Stimulated activated naive CD4-positive, alpha-beta T cell treated with Interleukin-2 at 50 U/mL for 16 hours (primary cell): ENCODE measurements at places on chromosomes 4 and X.

- no peak for DNase-seq
These were observed 11.1 kb downstream of the STARD8 start for GRCh38 chrX:68658530-68658929.

- no peak for DNase-seq
These were observed 466.4 kb downstream of the MAGEE1 start for GRCh38 chrX:76893930-76894329.

DNA sequence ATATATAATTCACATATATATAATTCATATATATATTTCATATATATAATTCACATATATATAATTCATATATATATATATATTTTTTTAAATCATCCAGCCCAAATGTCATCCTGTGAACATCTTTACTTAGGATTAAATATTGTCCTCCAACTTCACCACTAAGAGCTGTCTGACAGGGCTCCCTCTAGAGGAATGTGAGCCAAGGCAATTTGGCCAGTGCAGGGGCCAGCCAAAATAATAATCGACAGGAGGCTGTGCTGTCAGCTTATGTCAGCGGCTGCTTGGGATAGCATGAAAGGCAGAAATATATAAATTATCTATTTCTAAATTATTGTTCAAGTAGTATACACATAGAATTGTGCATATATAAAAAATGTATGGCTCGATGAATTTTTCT is 29.5 kb downstream of the EGFL6 start:
- DNase-seq = no peak

DNA sequence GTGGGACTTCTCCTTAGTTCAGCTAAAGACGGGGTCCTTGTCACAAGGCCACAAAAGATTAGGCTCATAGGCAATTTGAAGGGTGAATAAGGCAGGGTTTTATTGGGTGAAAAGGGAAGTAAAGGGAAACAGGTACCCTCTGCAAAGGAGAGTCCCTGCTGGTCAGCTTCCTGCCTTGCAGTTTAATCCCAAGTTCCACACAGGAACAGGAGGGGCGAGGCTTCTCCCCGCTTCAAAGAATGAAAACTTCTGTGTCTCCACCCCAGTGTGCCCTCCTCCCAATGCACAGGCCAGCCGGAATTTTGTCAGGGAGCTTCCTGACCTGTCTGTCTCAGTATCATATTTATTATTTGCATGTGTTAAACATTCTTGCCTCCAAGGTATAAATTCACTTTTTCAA is 37.1 kb downstream of the ITM2A start:
- no peak for DNase-seq

- no peak for DNase-seq
These were observed 631.6 kb downstream of the SPRY1 start for GRCh38 chr4:124028182-124028581.

DNA sequence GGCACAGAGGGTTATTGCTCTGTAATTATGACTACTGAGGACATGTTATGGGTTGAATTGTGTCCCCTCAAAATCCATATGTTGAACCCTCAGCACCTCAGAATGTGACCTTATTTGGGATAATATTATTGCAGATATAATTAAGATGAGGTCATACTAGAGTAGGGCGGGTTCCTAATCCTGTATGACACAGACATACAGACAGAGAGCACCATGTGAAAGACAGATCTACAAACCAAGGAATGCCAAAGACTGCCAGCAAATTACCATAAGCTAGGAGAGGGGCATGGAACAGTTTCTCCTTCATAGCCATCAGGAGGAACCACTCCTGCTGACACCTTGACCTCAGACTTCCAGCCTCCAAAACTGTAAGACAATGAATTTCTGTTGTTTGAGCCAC is 115.2 kb upstream of the OTUD4 start:
- DNase-seq = no peak
